IPS-NIHi11 (cell line): ENCODE measurements at places on chromosomes 6 and 20.
A peak's percentile ranks its signal among the peaks of the same experiment; 100 is the strongest.

DNA sequence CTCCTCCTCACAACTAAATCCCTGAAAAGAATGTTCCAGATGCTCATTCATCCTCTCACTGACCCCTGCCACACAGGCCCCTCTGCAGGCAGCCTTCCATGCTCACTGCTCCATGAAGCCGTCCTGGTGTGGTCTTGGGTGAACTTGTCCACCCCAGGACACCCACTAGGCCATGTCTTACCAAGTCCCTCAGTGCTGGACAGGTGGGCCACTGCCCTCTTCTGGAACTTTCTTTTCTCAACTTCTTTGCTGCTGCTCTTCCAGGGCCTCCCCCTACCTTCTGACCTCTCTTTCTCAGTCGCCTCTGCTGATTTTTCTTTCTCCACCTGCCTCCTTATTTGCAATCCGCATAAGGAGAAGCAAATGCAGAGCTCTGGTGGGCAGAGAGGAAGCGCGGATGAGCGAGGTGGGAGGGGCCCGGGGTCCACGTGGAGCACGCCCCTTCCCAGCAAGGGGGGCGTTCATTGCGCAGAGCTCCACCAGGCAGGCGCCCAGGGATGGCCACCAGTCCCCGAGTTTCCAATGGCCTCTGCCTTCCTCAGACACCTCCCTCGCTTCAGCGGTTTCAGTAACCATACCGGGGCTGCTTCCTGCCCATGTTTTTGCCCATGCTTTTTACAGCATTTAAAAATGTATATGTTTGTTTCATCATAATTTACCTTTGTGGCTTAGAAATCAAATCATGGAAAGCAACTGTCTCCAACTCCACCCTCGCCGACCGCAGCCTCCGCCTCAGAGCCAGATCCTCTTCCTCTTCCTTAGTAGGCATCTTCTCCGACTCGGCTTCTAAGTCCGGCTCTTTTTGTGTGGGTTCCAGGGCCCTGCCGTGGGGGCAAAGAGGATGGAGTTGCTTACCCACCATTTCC is 129.6 kb downstream of the ZDHHC14 start:
- peak; percentile 32 for DNase-seq

DNA sequence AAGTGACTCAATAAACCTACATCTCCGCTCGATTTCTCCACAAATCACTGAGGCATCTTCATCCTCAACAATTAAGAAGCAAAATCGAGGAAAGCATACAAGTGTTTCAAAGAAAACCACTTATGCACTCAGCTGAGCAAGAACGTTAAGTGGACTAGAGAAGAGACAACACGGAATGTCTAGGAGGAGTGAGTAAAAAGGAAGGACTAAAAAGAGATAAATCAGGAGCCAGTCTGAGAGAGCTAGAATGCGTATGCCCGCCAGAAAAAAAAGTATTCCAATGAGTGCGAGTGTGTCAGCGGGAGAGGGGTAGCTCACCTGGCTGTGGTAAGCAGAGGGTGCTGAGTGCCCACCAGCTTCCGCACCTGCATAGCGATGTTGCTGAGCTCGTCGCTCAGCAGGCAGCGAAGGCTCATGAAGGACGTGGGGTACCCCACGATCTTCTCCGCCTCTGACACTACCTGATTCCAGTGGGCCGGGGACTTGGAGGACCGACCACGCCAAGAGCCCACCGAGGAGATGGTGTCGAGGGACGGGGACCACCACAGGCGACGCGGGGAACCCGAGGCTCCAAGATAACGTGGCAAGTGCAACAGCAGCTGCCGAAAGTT is 587 bp downstream of the PDSS2 start:
- peak; percentile 52 for DNase-seq

GRCh38 chr20:955111-955510 is 39.0 kb upstream of the ANGPT4 start:
- DNase-seq: no peak

GRCh38 chr20:44683263-44684046 is 31.7 kb upstream of the CCN5 start:
- peak; percentile 83 for DNase-seq

DNA sequence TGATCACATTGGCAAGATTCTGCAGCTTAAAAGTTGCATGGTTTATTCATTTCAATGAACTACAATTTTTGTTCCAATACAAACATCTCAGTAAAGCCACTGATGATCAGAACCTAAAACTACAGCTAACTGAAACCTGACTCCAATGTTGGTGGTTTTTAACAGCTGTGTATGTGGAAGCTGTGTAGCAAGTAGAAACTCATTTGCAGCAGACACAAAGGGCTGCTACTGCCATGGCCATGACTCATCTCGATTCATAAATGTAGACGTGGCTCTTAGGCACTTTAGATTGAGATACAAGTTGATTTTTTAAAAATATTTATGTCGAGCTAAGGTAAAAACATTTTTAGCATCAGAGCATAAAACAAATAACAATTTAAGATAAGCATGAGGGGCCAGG is 19.5 kb upstream of the MAP3K4 start:
- no peak for DNase-seq

- DNase-seq: no peak
Observed at GRCh38 chr20:42484335-42484734, 705.4 kb downstream of the PTPRT start.

- no peak for DNase-seq
Observed at GRCh38 chr6:105499931-105500330, 97.0 kb upstream of the PREP start.

DNA sequence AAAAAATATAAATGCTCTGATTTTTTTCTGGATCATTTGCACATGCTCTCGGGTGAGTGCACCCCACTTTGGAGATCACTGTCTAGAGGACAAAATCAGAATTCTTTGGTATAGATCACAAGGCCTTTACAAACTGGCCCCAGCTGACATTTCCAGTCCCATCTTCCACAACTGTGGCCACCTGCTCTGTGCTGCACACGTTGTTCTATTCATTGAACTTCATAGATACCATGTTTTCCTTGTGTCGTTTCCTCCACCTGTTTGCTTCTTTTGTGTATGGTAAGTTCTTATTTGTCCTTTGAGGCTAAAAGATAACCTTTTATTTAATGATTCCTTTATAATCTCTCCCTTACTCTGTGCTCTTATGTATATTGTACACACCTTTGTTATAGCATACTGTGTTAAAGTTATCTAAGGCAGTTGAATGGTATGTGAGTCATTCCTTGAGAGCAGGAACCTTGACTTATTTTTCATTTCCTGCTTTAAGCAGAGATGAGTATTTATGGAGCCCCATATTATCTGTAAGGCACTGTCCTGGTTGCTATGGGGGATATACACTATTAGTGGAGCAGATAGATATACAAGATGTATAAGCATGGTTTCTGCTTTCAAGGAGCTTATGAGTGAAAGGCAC is 12.0 kb upstream of the SLC17A5 start:
- DNase-seq: no peak

DNA sequence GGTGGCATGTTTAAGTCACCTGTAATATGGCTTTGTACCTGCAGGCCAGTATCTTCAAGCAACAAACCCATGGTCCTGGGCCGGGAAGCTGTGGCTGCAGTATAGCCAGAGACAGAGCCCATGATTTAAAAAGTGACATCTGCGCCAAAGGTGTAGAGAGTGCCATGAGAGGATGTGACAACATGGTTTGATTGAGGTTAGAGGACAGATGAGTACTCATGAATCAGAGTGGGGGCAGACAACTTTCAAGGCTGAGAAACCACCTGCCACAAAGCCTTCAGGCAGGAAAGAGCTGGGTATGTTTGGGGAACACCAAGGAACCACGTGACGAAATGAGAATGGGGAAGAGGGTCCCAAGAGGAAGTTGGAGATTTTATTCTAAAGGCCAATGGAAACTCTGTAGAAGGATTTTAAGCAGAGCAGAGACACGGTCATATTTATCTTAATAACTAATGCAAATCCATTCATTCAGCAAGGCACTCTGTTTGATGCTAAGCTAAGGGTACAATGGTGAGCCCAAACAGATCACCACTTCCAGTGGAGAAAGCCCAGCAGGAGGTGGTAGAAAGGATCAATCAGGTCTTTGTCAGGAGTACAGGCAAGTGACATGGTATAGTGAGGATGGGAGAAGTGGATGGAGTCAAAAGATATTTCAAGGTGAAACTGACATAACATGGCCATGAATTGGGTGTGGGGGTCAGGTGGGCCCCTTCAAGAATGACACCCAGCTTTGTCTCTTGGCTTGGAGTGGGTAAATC is 3.4 kb upstream of the MICAL1 start:
- DNase-seq: no peak

- no peak for DNase-seq
Observed at GRCh38 chr6:134119486-134119885, 67.1 kb upstream of the SLC2A12 start.

GRCh38 chr20:44431502-44432234 is 44.0 kb upstream of the TTPAL start:
- no peak for DNase-seq

- no peak for DNase-seq
Observed at GRCh38 chr20:22474224-22474623, 110.1 kb downstream of the FOXA2 start.

GRCh38 chr6:26286168-26286877 is 78.7 kb upstream of the BTN3A2 start:
- DNase-seq: no peak

DNA sequence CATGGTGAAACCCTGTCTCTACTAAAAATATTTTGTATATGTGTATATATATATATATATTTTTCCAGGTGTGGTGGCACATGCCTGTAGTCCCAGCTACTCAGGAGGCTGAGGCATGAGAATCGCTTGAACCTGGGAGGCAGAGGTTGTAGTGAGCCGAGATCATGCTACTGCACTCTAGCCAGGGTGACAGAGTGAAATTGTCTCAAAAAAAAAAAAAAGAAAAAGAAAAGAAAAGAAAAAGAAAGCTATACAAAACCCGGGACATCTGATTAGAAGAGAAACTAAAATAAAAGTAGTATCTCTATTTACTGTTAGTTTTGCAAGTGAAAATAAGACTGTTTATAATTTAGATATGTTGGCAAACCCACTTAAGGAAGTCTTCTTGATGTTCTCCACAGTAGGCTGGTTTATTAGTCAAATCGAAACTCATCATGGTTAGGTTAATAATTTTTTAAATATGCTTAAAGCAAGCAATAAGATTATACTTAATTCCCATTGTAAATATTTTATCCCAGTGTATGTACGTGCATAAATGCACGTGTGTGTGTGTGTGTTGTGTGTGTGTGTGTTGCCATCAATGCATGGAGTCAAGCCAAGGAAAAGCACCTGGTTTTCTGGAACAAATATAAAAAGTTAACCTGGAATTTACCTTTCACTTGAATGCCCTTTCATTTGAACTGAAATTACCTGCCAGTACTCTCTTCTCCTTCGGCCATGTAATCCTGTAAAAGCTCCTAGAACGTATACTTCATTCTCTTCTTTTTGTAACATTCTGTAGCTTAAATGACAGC is 7.1 kb downstream of the VNN2 start:
- DNase-seq: no peak

GRCh38 chr6:75546381-75546780 is 52.8 kb upstream of the FILIP1 start:
- no peak for DNase-seq

DNA sequence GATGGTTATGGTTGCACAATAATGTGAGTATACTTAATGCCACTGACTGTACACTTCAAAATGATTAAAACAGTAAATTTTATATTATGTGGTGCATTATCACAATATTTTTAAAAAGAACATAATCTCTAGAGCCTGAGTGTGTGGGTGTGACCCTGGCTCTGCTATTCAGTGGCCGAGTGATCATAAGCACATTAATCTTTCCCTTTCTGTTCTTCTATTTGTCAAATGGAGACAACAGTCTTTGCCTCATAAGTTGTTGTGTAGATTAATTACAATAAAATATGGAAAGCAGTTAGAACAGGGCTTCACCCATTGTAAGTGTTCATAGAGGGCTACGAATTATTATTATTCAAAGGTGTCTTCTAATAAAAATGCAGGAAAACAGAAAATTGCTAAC is 548.6 kb downstream of the HTR1B start:
- DNase-seq: no peak

DNA sequence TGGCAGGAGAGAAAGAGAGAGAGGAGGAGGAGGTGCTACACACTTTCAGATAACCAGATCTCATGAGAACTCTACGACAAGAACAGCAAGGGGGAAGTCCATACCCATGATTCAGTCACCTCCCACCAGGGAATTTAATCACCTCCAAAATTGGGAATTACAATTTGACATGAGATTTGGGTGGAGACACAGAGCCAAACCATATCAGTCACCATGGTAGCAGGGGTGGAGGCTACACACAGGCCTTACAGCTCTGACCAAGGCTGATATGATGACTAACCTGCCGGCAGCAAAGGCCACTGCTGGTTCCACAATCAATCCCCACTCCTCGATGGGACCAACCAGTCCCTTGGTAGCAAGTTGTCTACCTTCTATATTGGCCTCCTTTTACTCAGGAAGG is 13.6 kb upstream of the RBM24 start:
- no peak for DNase-seq

DNA sequence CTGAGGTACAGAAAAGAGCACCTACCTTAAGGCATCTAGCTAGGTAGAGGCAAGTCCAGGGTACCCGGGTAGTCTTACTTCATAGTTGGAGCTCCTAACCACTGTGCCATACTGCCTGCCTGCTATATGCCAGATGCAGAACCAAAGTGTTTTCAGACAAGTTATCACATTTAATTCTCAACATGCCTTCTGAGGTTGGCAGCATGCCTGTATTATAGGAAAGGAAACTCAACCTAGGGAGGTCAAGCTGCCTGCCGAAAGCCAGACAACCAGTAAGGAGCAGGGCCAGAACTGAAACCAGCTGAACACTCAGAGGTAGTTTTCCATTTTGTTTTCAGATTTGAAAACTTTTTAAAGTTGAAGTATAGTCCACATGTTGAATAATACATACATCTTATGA is 5.4 kb downstream of the CTNNBL1 start:
- no peak for DNase-seq

GRCh38 chr6:150323205-150323604 is 45.6 kb upstream of the IYD start:
- no peak for DNase-seq

DNA sequence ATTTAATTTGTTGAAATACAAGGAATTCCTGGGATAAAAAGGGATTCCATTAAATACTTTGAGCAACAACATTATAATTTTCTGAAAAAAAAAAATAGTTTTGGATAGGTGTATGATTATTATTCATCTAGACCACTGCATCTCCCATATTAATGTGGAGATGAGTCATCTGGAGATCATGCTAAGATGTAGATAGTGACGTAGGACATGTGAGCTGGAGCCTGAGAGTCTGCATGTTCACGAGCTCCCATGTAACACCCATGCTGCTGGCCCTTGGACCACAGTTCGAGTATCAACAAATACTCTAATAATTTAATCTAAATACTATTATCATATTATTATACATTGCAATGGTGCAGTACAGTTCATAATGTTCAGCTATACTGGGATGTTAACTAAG is 91.6 kb downstream of the EPM2A start:
- DNase-seq: no peak
